ENCODE measurements at places on chromosomes 7 and 10.
A peak's percentile ranks its signal among the peaks of the same experiment; 100 is the strongest.

DNA sequence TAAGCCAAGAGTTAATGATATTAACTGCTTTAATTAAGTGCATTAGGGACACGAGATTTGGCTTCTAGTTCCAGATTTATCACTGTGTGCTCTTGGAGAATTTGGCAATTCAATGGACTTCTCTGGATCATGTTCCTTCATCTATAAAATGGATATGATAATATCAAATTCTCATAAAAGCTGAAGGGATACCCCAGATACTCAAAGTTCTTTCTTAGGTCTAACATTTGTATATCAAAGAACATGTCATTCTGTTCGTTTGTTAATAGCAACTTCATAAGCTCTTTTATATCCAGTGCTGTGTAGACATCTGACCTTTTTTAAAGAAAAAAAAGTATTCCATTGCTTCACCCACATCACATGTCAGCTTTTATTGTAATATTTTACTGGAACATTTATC, 54.6 kb upstream of the HDAC9 start:
- no peak for DNase-seq

DNA sequence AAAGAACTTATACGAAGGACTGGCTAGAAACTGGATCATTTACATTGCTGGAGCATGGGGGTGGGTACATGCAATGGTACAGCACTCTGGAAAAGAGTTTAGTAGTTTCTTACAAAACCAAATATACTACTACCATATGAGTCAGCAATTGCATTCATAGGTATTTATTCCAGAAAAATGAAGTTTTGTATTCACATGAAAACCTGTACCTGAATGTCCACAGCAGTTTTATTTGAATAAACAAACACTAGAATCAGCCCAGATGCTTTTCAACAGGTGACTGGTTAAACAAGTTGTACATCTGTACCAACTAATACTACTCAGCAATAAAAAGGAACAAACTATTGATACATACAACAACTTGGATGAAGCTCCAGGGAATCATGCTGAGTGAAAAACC, 3.4 kb downstream of the SCIN start:
- no peak for DNase-seq

GRCh38 chr7:135855846-135856245, 107.2 kb upstream of the FAM180A start:
- no peak for DNase-seq

DNA sequence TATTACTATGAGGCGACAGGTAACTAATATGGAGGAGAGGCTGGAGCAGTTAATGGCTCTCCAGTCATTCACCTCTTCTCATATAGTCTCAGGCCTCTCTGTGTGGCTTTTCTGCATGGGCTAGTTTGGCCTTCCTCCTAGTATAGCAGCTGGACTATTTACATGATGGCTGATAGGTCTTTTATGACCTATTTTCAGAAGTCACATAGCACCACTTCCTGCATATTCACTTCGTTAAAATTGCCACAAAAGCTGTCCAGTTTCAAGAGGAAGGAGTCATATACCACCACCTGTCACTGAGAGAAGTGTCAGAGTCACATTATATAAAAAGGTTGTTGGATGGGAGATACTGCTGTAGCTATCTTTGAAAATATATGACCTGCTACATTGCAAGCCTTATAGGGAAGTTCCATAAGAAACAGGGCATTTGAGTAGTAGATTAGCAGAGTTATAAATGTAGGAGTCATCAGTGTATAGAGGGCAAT, 8.0 kb upstream of the DMTF1 start:
- peak; percentile 33 for DNase-seq

DNA sequence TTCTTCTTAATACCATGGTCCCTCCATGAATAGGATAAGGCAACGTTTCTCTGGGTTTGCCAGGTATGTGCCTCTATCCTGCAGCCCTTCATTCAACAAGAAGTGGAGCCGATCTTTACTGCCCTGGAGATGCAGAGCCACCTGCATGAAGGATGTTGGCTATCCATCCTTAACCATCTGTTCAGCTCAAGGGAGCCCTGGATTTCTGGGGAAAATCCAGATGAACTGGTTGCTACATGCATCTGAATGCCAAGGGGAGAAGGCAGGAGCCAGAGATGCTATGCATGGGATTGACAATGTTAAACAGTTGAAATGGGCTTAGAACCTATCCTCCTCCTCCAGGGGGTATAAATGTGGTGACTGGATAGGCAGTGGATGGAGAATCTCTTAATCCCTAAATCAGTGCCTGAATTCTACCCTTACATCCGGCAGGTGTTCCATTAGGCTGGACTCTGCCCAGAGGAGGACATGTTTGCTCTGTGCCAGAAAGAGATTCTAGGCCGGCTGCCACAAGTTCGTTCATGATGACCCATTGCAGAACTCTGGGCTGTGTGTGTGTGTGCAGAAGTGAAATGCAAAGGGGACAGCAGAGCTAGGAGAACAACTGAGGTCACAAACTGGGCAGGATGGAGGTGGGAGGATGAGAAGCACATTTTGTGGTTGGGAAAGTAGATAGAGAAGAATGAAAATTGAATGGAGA, 15.6 kb downstream of the CPED1 start:
- DNase-seq: no peak

- DNase-seq: no peak
Observed at GRCh38 chr10:12471135-12471534, 121.8 kb downstream of the CAMK1D start.

- DNase-seq: no peak
Observed at GRCh38 chr10:17835688-17836087, 26.5 kb downstream of the MRC1 start.

Measured in GM12892 (cell line).